ENCODE measurements at places on chromosomes 11 and 22.

- DNase-seq: no peak
These were observed 28.4 kb upstream of the ARFGAP3 start for GRCh38 chr22:42885446-42885845.

DNA sequence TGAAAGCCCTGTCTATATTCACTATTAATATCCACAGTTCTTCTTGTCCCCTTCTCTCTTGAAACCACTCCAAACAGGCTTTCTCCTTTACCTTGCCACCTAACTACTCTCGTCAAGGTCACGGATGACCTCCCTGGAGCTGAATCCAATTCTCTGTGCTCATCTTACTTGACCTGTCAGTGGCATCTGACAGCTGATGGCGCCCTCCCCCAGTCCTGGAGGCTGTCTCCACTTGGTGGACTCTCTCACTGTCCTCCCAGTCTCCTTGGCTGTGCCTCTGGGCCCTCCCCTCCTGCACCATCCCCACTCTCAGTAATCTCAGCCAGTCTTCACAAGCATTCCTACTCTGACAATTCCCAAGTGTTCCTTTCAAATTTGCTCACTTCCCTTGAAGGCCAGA, 8.7 kb downstream of the TNKS1BP1 start:
- DNase-seq: no peak

- no peak for DNase-seq
These were observed 711 bp downstream of the MAP3K11 start for GRCh38 chr11:65613091-65613928.

DNA sequence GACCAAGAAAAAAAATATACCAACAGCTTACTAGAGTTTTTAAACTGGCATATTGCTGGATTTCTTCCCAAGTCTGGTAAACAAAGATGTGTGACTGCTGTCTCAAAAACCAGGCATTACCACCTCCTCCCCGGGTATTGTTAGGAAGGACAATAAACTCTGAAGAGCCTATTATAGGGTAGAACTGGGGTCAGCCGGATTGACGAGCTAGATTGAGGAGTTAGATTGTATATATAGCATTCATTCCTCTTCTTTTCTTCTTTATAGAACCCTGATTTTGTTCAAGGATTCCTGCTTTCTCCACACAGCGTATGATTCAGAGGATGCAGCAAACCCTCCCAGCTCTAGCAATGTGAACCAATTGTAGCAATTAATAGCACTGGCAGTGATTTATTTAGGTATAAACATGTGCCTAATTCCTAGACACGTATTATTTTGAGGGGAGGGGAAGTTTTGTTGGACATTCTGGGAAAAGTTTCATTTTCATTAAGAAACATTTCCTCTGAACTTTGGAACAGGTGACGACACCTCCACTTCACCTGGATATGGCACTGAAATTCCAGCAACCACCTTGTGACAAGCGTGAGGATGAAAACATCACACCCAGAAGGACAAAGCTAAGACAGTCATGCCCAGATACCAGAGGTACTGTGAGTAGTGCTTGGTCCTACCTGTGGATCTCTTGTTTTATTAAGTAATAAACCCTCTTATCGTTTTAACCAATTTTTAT, 679.4 kb upstream of the KIRREL3 start:
- DNase-seq: no peak

DNA sequence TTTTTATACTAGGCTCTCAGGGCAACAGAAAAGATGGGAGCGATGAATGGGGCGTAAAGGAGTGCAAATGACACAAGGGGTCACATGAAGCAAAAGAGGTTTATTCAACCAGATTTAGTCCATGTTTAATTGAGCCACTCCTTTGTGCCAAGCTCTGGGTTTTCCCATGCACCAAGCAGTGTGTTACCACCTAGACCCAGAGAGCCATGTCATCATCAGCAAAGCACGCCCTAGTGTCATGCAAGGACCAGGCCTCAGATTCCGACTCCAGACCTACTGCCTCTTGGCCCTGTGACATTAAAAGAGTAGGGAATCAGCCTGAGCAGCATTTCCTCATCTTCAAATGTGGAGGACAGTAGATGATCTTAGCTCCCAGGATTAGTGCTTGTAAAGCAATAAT, 1.1 kb upstream of the IGLL5 start:
- DNase-seq: no peak

GRCh38 chr11:10375280-10375971, 70.6 kb downstream of the ADM start:
- DNase-seq: no peak

GRCh38 chr22:38203090-38203810, 1.5 kb downstream of the MAFF start:
- DNase-seq: peak; percentile 53
